SW 1271 (cell line): ENCODE measurements at places on chromosomes 6 and 20.

DNA sequence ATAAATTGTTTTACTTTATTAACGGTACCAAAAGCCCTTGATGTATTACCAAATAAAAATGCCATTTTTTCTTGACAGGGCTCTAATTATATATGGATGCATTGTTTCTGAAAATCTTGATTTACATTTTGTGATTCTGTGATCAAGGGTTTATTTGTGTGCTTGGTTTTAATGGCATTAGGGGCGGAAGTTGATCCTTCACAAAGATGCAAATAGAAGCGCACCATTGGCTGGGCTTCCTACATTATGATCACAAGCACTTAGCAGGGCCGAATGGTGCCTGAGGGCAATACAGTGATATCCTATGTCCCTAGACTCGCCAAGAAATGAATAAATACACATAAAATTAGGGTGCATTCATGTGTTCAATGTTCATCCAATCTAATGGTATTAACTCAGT, 172.9 kb upstream of the UST start:
- no peak for DNase-seq

- DNase-seq, result no peak
Observed at GRCh38 chr20:61600016-61600415, 348.0 kb downstream of the CDH4 start.

- DNase-seq, result no peak
Observed at GRCh38 chr6:122740936-122741335, 38.6 kb upstream of the FABP7 start.

- DNase-seq, result no peak
Observed at GRCh38 chr6:112936504-112936903, 589.4 kb downstream of the RFPL4B start.

DNA sequence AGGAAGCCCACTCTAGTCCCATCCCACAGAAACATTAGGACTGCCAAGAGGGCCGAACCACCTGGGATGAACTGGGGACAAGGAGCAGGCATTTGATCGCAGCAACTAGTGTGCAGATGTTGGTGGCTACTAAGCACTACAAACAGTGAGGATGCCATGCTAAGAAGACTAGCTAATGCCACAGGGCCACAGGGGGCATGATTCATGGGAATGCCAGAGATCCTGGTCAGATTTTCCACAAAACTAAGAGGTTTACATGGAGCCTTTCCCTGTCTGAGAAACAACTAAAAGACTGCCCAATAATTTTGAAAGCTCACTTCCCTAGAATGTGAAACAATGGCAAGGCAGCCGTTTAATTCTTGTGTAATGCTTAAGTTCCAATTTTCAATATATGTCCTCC, 375.9 kb upstream of the PTCHD4 start:
- DNase-seq, result no peak
